ENCODE measurements at places on chromosomes 5 and 9. TPM values are rescaled to one million over a fixed set of nuclear protein-coding genes. Genes with fewer than 3 reads are reported as not detected.

The PCDHGA5 gene
- under 0.01 TPM for total RNA-seq

The FOXI1 gene
- not detected for total RNA-seq

The MED7 gene
- total RNA-seq = 20.8 TPM

The LECT2 gene
- total RNA-seq = not detected

The FGD3 gene
- total RNA-seq = 0.52 TPM

The ITGA2 gene
- 54.2 TPM for total RNA-seq

The ENTREP1 gene
- total RNA-seq = 1.0 TPM

The SLC4A9 gene
- not detected for total RNA-seq

The GDNF gene
- total RNA-seq = 0.60 TPM

The BDP1 gene
- 33.6 TPM for total RNA-seq

The SPINK6 gene
- total RNA-seq = not detected

The SEMA5A gene
- 13.7 TPM for total RNA-seq

The MARVELD2 gene
- 26.6 TPM for total RNA-seq

The ADCY2 gene
- total RNA-seq = not detected

The NUTM2G gene
- not detected for total RNA-seq

The FAM78A gene
- 0.17 TPM for total RNA-seq

The FBP2 gene
- total RNA-seq = not detected

The INSL4 gene
- total RNA-seq = not detected

The PCDHGC5 gene
- total RNA-seq = 0.17 TPM

The TEX53 gene
- not detected for total RNA-seq

The MATR3 gene
- total RNA-seq = 280 TPM

The PTPA gene
- total RNA-seq = 167 TPM

The LRRC19 gene
- total RNA-seq = not detected

The GLRA1 gene
- not detected for total RNA-seq

The CKMT2 gene
- 2.8 TPM for total RNA-seq
